ENCODE measurements at places on chromosomes 4 and X.

GRCh38 chr4:180925805-180926204 is 1317.4 kb upstream of the TENM3 start:
- DNase-seq: no peak

- no peak for DNase-seq
Observed at GRCh38 chr4:128322311-128322710, 34.7 kb upstream of the PGRMC2 start.

DNA sequence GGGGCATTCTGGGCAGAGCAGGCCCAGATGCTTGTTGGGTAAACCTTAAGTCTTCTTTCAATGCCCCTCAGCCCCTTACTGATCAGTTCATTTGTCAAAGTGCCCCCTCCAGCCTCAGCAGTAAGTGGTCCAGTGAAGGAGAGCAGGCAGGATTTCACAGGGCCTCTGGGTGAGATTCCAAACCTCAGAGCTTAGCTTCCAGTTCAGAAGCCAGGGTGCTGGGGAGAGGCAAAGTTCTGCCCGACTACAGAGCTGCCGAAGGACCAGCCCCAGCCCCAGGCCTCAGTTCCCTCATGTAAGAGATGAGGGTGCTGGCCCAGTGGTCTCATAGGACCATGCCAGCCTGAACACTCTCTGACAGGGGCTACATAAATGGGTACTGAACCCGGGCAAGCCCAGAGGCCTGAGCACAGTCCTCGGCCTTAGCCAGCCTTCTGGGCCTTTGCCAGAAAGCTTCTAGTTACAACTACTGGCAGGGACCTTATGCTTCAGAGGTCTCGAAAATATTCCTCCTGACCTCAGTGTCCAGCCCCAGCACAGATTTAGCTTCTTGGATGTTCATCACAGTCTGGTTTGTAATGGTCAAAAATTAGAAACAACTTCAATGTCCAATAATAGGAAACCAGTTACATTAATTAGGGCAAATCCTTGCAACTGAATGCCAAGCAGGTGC is 851 bp upstream of the RIPPLY1 start:
- no peak for DNase-seq

DNA sequence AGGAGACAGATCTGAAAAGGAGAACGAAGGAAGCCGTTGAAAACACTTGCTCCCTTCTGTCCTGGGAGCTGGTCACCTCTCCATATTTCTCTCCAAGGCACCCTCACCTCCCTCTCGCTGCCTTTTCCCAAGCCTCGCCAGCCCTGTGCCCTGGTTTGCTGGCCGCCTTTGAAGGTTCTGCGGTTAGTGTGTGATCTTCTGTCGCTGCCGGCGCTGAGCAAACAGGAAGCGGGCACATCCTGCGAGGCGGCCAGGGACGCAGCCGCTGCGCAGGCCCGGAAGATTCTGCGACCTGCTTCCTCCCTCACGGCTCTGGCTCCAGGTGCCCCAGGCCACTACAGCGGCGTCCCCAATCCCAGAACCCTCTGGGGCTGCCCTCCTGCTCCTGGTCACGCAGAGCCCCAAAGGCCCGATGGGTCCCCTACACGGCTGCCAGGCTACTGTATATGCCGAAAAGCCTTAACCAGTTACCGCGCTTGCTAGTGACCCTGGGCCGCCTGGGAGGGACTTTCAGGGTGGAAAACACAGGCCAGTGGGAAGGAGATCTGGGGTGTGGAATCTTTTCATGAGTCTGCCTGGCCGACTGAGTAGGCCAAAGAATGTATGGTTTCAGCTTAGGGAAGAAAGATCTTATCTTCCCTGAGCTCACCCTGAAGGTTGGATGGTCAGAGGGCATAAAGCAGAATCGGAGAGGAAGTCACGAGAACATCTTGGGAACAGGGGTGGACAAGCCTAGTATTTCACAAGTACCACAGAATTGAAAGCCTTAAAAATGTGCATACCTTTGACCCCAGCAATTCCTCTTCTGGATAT is 2.3 kb upstream of the SASH3 start:
- peak; percentile 70 for DNase-seq

GRCh38 chr4:169151671-169152070 is 119.1 kb downstream of the SH3RF1 start:
- no peak for DNase-seq

DNA sequence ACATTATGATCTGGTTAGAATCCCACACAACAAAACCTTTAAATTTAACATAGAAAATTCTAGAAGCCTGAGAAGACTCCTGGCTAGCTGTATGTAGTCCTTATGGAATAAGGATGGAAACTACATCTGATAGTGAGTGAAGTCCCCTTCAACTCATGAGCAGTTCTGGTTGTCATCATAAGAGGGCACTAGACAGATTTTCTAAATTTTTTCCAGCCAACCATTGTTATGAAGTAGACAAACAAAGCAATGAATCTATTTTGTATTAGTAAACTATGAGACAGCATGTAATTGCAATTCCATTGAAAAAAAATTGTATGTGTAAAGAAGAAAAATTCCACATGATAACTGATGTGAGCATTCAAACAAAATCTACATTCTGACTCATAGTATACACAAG is 35.2 kb downstream of the PWWP3B start:
- no peak for DNase-seq

DNA sequence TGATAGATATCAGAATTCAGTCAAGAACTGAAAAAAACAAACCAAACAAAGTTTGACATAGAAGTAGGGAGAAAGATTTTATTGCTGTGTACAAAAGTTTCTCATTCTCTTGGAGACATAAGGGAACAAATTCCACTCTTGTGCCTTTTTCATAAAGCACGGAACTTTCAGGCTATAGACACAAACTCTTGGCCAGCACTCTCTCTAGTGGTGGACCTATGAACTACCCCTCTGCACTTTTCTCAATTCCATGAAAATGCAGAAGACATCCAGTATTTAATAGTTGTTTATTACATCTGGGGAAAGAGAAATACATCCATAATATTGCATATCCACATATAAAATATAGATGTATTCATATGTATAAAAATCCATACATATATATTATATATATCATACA is 291.6 kb upstream of the HS3ST1 start:
- no peak for DNase-seq

GRCh38 chr4:42150653-42151567 is 1.5 kb downstream of the BEND4 start:
- no peak for DNase-seq

DNA sequence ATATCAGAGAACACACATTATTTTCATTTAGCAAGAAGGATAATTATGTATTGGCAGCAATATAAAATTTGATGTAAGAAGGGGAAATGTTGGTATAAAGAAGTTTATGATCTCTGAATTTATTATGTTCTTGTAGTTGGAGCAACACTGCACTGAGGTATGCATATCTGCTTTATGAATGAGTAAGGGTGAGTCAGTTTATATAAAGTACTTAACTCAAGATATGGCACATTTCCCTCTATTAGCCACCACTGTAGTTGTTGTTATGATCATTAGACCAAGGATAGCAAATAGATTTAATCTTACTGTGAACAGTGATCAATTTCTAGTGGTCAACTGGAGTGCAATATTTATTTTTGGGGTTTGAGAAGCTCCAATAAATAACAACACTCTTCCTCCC is 66.6 kb downstream of the SNX25 start:
- DNase-seq: no peak

- no peak for DNase-seq
Observed at GRCh38 chr4:61294936-61295335, 94.8 kb downstream of the ADGRL3 start.

DNA sequence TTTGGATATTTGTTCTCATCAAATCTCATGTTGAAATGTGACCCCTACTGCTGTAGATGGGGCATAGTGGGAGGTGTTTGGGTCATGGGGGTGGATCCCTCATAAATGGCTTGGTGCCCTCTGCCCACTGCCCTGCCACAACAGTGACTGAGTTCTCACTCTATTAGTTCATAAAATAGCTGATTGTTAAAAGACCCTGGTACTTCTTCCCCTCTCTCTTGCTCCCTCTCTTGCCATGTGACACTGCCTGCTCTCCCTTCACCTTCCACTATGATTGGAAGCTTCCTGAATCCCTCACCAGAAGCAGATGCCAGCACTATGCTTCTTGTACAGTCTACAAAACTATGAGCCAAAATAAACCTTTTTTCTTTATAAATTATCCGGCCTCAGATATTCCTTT is 182.2 kb downstream of the CAMK2D start:
- no peak for DNase-seq

- peak; percentile 83 for DNase-seq
Observed at GRCh38 chr4:142406917-142407501, 439.1 kb downstream of the INPP4B start.

DNA sequence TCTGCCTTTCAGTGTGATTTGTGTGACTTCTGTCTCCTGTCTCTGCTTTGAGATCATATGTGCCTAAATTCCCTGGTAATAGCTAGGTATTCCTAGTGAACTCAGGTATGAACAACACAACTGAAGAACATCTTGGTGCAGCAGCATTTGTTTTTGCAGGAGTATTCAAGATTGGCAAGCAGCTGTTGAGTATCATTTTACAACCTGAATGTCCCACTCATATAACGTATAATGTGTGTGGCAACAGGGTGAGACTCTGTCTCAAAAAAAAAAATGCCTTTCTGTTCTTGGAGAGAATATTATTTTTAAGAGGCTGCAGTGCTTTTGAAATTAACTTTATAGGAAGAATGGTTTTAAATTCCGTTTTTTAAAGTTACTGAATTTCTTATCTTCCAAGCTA is 7.7 kb downstream of the LSM6 start:
- no peak for DNase-seq

- no peak for DNase-seq
Observed at GRCh38 chrX:132271311-132271778, 52.1 kb upstream of the RAP2C start.

- DNase-seq: no peak
Observed at GRCh38 chrX:17495052-17495451, 120.1 kb downstream of the NHS start.

- no peak for DNase-seq
Observed at GRCh38 chr4:69800599-69800998, 40.2 kb upstream of the SULT1B1 start.

DNA sequence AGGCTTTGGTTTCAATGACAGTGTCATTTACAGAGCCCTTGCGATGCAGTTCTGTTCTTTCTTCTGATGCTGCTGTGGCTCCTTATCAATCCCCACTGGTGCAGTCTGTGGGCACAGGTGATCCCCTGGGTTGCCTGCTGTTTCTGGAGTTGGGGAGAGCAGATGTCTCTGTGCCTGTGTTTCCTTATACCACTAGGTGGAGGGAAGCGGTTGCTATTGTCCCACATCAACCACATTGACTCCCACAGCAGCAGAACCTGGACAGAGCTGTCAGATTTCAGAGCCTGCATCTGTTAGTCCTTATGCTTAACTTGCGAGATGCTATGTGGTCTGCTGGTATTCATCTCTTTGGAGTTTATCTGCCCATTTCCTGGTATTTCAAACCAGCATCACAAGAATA is 57.7 kb downstream of the NEIL3 start:
- no peak for DNase-seq

- no peak for DNase-seq
Observed at GRCh38 chr4:19684084-19684483, 567.6 kb upstream of the SLIT2 start.

- DNase-seq: no peak
Observed at GRCh38 chr4:17273047-17273446, 238.8 kb downstream of the QDPR start.

GRCh38 chrX:81201671-81202455 is at the start of the genes HMGN5 and SH3BGRL:
TSS of gene HMGN5 (minus strand) at chrX:81201913. CDS start at chrX:81121549, 80,364 bp downstream.
TSS of gene SH3BGRL (plus strand) at chrX:81202102. CDS start at chrX:81202201, 99 bp downstream.
- DNase-seq: peak; percentile 71

GRCh38 chr4:108527723-108528122 is 92.7 kb upstream of the RPL34 start:
- peak; percentile 40 for DNase-seq

- DNase-seq: no peak
Observed at GRCh38 chrX:74231625-74232024, 72.4 kb upstream of the ZCCHC13 start.

- no peak for DNase-seq
Observed at GRCh38 chr4:76373919-76374552, 46.9 kb downstream of the CCDC158 start.

DNA sequence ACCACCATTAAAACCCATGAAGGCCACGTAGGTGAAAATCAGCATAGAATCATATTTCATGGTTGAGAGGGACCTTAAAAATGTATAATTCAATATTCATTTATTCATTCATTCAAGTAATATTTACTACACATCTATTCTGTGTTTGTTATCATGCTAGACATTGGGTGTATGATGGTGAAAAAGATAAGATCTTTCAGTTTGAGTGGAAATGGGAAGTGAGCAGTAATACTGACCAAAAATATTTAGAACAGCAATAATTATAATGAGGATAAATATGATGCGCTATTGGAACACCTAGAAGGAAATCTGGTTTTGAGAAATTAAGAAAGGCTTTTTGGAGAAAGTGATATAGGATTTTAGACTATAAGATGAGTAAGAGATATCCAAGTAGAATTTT is 28.0 kb downstream of the DKK2 start:
- DNase-seq: no peak

GRCh38 chrX:100750883-100751282 is 19.0 kb upstream of the SYTL4 start:
- no peak for DNase-seq

- peak; percentile 65 for DNase-seq
Observed at GRCh38 chr4:15805583-15806517, 27.7 kb downstream of the CD38 start.

GRCh38 chr4:6705646-6706045 is 4.0 kb downstream of the MRFAP1L1 start:
- DNase-seq: no peak

DNA sequence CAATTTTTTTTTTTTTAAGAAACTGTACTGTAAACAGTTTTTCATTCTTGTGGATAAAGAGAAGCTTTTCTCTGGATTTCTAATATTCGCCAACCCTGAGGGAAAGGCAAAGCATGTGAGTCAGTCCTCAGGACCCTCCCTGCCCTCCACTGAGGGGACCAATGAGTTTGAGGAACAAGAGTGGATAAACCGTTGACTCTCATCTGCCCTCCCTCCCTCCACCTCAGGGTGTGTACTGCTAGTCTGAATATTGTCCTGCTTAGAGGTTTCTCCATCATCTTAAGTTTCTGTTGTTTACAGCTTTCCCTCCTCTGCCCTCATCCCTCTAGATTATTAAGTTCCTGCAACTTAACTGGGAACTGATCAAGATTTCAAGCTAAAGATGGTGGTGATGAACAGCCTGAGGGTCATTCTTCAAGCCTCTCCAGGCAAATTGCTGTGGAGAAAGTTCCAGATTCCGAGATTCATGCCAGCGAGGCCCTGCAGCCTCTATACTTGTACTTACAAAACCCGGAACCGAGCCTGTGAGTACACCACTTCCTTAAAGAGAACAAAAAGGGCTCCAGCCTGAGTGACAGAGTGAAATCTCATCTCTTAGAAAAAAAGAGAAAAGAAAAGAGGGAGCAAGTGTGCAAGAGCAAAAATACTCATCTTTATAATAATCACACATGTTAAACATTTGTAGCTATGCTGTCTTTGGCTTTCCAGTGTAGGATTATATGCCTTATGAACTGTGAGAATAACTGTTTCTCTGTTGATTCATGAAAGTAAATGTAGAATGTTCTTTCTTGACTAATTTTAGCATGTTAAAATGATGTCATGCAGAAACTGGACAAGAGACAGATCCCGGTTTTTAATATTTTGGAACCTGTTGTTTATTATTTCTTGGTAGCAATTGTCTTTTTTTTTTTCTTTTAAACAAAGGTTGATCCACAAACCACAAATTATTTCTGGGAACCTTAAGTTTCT is 11.9 kb downstream of the CA5B start:
- DNase-seq: peak; percentile 61

GRCh38 chr4:99219072-99219471 is at the start of gene ADH6:
TSS of gene ADH6 (minus strand) at chr4:99219246. CDS start at chr4:99219152, 94 bp downstream.
- DNase-seq: no peak

- DNase-seq: no peak
Observed at GRCh38 chrX:68432648-68433047, 647 bp downstream of the OPHN1 start.

- DNase-seq: no peak
Observed at GRCh38 chr4:180560896-180561295, 1682.3 kb upstream of the TENM3 start.

Measured in CD4-positive, alpha-beta T cell treated with Interleukin-4 for 4 hours (primary cell).